Skeletal muscle cell (primary cell): ENCODE measurements at places on chromosomes 6 and 20.

DNA sequence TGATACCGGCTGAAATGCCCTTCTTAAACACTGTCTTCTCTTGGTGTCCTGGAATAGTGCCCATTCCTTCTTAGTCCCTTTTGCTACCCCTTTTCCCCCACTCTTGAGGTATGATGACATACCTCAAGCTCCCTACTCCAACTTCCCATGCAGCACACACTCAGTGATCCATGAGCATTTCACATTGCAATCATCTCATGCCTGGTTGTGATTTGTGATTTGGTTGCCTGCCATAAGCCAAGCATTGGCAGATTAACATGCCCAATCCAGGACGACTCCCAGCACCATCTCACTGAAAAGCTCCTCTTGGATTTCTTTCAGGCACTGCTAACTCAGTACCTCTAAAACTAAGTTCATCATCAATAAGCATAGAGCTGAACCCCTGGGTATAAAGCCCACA is 14.7 kb upstream of the PTPRA start:
- DNase-seq, result no peak

- DNase-seq, result no peak
Measured at GRCh38 chr6:849075-849506, 156.2 kb upstream of the EXOC2 start.

DNA sequence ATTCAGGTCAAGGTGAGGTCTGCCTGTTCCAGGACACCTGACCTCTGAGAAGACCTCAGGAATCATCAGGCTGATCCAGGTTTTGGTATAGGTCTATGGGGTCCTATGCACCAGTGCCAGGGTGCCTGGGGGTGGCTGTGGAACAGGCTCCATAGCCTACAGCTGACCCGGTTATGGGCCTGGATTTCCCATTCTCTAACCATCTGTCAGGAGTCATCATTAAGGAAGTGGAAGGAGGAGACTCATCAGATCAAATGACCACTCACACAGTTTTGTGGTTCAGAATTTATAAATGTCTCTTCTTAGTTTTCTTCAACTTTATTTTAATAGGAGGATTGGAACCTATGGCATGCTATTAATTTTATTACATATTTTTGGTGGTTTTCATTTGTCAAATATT is 14.8 kb downstream of the PLA2G7 start:
- no peak for DNase-seq

GRCh38 chr6:77371748-77372147 is 91.5 kb downstream of the HTR1B start:
- no peak for DNase-seq

- peak; percentile 60 for DNase-seq
Measured at GRCh38 chr6:15399641-15400470, 154.0 kb downstream of the JARID2 start.

DNA sequence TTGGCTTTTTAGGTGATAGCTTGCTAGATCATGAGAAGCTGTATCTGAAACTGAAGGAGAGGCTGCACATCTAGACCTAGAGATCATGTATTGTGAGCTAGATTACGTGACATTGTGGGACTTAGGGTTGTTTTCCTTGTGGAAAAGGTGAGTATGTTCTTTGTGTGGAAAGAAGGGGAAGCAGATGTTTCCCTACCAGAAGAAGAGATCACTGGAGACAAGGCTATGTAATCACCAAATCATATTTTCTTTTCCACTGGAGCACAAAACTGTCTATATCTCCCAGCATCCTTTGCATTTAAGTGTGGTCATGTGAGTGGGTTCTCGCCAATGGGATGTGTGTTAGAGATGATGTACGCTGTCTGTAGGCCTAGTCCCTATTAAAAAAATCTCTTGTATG is 7.0 kb upstream of the EPB41L2 start:
- DNase-seq, result no peak

DNA sequence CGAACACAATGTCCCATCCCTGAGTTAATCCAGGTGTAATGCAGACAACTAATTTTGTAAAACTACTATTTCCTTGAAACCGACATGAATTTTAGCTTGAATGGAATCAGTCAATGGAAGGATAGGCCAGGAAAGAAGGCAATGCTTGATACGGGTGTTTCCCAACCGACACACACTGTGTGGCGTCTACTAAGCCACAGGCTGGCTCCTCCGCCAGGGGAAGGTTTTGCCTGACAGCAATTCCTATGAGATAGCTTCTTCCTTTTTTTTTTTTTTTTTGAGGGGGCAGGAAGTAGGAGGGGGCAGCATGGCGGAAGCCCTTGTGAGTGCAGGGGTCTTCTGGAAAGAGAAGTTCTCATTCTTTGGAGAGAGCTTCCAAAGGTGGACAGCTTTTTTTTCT is 12.0 kb upstream of the LAMA4 start:
- DNase-seq, result no peak

DNA sequence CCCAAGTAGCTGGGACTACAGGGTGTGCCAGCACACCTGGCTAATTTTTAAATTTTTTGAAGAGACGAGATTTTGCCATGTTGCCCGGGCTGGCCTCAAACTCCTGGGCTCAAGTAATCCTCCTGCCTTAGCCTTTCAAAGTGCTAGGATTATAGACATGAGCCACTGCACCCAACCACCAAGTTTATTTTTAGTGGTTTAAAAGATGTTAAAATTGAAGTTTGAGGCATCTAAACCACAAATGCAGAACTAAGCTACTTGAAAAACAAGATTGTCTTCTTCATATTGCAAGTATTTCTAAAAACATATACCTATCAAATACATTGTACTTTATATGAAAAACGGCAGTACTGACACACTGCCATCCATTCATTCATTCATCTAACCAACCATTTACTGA is 31.6 kb downstream of the WASF1 start:
- no peak for DNase-seq

- DNase-seq, result no peak
Measured at GRCh38 chr6:6752129-6752528, 163.6 kb downstream of the LY86 start.

- DNase-seq, result no peak
Measured at GRCh38 chr20:63178446-63178820, 37.5 kb downstream of the YTHDF1 start.

DNA sequence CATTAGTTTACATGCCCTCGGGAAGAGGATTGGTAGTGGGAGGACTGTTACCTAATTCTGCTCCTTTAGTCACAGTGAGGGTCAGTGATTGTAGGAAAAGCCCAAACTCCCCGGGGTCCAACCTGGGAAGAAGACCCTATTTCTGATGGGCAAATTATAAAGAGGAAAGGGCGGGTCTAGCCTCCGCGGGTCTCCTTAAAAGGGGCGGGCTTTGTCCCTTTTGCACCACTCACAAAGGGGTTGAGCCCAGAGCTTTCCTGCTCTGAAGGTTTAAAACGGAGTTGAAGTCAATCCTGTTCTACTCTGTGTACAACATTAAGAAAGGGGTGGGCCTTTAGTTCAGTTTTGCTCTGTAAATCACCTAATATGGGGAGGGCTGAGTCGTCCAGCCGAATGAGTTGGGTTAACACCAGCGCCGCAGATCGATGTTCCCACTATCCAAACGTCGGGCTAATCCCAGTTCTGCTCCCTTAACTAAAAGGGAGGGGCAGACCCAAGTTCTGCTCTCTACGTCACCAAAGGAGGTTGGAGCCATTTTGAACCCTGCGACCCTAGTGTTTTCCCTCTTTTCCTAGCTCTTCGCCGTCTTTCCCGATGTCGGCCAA is 920 bp upstream of the RNF5 start:
- DNase-seq, result no peak

- DNase-seq, result no peak
Measured at GRCh38 chr6:69489970-69490369, 306.8 kb downstream of the LMBRD1 start.

DNA sequence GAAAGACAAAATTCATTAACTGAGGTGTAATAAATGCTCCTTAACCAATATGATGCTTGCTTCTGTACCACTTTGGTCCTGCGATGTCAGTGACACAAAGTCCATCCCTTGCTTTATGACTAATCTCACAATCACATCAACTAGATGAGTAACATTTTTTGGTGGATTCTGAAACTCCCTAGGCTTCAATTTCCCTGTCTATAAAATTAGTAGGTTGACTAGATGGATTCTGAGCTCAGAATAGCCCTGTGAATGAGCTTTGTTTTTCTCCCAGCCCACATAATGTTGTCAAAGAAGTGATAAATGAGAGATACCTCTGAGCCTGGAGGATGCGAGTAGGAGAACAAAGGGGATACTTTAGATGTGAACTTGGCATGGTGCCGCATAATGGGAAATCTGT is 9.1 kb downstream of the TXLNB start:
- DNase-seq, result no peak

- DNase-seq, result no peak
Measured at GRCh38 chr6:116663308-116663707, 5.3 kb downstream of the ZUP1 start.

DNA sequence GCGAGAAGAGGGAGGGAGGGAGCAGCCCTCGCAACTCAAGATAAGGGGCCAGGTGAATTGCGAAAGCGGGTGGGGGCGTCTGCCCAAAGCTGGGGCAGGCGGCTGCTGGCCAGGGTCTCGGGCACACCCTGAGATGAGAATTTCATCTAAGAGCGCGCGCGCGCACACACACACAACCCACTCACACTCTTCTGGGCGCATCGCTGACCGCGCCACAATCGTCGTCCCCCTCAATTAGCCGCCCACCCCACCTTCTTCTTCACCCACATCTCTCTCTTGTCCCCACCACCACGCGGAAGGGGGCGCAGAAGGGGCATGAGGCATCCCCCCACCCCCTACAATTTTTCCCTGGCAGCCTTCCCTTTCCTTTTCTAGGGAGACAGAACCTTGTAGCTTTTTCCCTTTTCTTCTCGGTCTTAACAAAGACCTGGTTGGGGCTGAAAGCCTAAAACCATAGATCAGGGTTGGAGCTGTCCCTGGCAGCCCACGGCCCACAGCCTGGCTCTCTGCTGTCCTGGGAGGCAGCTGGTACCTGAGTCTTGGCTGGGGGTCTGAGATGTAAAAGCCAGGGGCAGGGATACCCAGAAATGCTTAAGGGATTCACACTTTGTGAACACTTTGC is 737 bp upstream of the PTPRT start:
- DNase-seq, result no peak

GRCh38 chr6:62808565-62809293 is 402.5 kb upstream of the FKBP1C start:
- DNase-seq, result no peak

- DNase-seq, result no peak
Measured at GRCh38 chr6:158016571-158017383, 35.1 kb downstream of the SYNJ2 start.

- DNase-seq, result peak; percentile 8
Measured at GRCh38 chr6:157461000-157461915, 80.3 kb downstream of the ZDHHC14 start.

- DNase-seq, result no peak
Measured at GRCh38 chr20:32975698-32976674, 28.2 kb downstream of the SUN5 start.

DNA sequence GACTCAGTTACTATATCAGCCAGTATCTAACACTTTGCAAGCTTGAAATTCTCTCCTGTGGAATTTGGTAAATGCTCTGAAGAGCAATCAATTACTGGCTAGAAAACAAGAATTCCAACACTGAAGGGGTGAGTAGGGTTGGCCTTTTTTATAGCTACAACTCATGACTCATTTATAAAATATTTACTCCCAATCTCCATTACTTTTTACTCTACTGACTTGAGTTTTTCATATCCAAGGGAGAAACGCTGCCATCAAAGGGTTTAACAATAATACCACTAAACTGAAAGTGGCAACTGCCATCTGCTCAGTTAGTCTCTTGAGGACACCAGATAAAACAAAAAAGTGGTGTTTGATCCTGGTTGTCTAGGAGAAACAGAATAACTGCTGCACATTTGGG is 203.1 kb downstream of the UBE3D start:
- DNase-seq, result peak; percentile 38

GRCh38 chr20:59242714-59243626 is 57.4 kb upstream of the EDN3 start:
- no peak for DNase-seq

- DNase-seq, result no peak
Measured at GRCh38 chr20:21096321-21097043, 9.7 kb downstream of the LINC00237 start.

GRCh38 chr6:53066874-53067706 is 1.9 kb downstream of the FBXO9 start:
- DNase-seq, result no peak

DNA sequence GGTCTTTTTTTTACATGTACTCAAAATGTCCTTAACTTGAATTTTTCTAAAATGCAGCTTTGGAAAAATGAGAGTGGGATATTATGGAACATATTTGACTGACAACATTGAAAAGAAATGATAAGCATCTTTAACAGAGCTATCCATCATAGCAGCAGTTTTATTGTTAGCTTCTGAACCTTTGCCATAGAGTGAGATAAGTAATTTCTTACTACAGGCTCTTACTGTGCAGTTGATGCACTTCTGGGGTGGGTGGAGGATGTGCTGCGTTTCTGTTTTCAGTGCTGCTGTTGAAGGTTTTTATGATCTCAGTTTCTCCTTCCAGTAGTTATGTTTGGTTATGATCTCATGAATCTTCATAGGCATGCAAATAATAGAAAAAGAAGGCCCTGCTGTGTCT is 267.0 kb downstream of the TMEM242 start:
- DNase-seq, result no peak

- DNase-seq, result peak; percentile 90
Measured at GRCh38 chr6:43790031-43790430, 20.0 kb downstream of the VEGFA start.

GRCh38 chr6:17656092-17656491 is 50.6 kb downstream of the NUP153 start:
- no peak for DNase-seq

- no peak for DNase-seq
Measured at GRCh38 chr6:4274382-4275082, 139.2 kb upstream of the ECI2 start.

- no peak for DNase-seq
Measured at GRCh38 chr6:113102761-113103160, 754.4 kb upstream of the MARCKS start.

DNA sequence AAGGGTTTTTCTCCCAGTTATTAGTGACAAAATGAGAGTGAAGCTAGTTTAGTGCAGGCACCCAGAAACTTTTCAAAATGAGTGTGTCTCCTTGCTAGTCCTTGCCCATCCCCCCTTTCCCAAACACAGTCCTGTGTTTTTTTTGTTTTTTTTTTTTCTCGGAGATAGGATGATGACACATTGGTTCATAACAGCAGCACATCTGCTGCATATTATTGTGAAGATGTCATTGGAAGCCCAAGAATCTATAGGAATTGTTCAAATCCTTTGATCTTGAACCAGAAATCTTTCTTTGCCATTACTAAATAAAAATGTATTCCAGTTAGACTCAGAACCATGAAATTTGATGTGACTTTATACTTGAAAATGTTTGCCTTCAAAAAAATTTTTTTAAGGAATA is 162.4 kb downstream of the FRK start:
- DNase-seq, result peak; percentile 40

- peak; percentile 4 for DNase-seq
Measured at GRCh38 chr6:82298012-82298411, 50.5 kb upstream of the IBTK start.

GRCh38 chr6:86715676-86716075 is 221.7 kb upstream of the HTR1E start:
- no peak for DNase-seq
